Activated CD8-positive, alpha-beta memory T cell treated with anti-CD3 and anti-CD28 coated beads, Interleukin-2, amount 50 U/mL, for 4 hours (primary cell): ENCODE measurements at places on chromosomes 2 and 18.

GRCh38 chr2:154029504-154029903, 157.8 kb downstream of the GALNT13 start:
- DNase-seq: no peak

- no peak for DNase-seq
Measured at GRCh38 chr2:232146294-232146693, 184.8 kb downstream of the DIS3L2 start.

DNA sequence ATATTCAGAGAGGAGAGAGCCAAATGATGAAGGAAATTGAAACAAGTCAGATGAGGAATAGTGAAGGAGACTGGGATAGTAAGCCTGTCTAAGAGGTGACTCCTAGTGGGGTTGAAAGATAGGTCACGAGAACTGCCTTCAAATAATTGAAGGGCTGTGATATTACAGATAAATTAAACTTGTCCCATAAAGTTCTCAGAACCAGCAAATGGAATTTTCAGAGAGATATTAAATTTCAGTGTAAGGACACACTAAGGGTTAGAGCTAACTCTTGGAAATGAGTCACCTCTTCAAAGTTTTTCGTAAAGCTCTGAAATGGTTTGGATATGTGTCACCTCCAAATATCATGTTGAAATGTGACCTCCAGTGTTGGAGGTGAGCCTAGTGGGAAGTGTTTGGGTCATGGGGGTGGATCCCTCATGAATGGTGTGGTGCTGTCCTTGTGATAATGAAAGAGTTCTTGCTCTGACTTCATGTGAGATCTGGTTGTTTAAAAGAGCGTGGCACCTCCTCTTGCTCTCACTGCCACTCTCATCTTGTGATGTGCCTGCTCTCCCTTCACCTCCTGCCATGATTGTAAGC, 87.3 kb downstream of the BABAM2 start:
- no peak for DNase-seq

- no peak for DNase-seq
Measured at GRCh38 chr2:190504912-190505311, 29.6 kb downstream of the NEMP2 start.

DNA sequence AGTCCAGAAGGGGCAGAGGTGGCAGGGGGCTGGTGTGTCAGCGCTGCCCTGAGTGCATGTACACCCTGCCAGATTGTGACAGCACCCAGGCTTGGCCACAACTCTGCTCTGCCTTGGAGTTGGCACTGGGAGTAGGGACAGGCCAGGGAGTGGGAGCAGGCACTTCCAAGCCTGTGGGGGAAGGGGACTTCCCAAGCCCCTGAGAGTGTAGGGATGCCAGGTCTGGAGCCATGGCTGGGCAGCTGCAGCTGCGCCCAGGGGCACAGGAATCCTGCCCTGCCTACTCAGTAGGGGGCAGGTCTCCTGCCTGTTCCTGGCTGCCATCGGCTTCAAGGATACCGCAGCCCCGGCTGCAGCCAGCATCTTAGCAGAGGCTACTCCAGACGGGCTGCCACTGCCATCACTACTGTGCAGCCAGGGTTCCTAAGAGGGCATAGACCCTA, 109.4 kb downstream of the CALCRL start:
- no peak for DNase-seq

DNA sequence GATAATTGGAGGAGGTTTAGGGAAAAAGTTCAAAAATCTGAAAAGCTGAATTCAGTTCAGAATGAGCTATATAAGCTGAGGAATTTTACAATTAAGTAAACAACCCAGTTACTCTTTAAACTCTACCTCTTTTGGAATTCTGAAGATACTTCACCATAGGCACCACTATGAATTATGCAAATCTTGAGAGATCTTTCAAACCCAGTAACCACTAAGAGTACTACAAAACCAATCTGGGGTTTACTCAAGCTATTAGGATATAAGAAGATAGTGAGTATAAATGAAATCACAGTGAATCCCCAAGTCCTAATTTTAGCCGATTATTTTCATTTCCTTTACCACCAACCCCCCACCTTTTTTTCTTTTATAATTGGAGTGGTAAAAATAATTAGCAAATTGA, 6.0 kb upstream of the CTLA4 start:
- DNase-seq: no peak

DNA sequence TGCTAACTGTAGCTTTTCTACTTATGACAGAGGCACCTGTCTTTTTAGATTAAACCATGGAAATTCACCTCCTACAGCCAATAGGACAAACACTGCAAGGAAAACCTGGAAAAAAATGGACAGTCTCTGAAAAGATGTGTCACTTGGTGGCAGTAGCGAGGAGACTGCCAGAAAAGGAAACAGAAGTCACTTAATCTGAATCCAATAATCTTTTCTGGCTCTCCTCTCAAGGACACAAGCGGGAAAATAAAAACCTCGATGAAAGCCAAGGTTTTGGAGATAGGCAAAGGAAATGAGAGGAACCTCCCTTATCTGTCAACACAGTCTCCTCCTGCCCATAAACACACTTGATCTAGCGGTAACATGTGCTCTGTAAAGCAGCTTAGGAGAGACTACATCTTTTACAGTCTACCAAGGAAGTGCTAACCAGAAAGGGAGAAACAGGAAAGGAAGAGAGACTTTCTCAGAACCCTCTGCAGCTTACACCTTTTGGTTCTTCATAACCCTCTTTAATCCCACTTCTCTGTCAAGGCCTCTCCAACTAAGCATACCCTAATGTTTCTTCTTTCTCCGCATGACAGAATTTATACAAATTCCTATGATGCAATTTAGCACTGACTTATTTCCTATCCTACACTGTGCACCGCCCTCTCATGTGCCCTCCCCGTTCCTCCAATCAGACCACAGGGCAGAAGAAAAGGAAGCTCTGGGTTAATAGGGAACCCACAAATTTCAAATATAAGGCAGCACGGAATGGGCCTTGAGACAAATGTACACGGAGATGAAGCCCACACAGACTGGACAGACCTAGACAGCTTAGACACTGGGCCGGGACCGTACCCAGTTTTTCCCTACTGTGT, 52.8 kb downstream of the CLASP1 start:
- no peak for DNase-seq

- DNase-seq: no peak
Measured at GRCh38 chr2:191869178-191869577, 22.3 kb upstream of the CAVIN2 start.

- no peak for DNase-seq
Measured at GRCh38 chr2:8691859-8692437, 10.1 kb downstream of the ID2 start.

DNA sequence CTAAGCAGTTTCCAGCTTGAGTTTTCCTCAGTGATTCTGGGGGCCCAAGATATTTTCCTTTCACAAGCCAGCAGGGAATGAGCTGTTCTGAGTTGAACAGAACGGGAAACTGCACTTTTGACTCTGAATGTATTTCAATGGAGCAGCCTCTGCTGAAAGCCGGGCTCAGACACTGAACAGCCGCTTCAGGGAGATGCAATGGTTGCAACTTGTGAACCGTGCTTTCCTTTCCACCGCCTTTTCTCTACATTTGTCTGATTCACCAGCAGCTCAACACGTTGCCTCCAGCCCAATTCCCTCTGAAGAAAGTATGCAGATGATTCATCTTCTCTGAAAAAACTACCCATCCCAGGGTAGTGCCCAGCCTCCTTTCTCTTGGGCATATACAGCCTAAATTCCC, 119.3 kb upstream of the PKDCC start:
- DNase-seq: no peak
